ENCODE measurements at places on chromosomes 2 and 18.

DNA sequence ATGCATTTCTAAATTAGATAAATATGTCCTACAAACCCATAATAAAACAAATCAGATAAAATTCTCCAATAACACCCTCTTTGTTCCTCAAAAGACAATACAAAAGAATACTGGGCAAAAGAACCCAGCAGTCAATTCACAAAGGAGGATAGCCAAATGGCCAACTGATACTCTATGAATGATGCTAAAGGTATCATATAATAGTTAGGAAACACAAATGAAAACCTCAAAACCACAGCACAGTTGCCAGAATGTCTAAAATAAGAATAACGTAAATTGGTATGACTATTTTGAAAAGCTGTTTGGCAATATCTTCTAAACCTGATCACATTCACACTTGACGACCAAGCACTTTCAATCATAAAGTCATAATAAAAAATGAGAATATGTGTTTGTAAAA lies 315.4 kb downstream of the CDH7 start:
- no peak for DNase-seq

DNA sequence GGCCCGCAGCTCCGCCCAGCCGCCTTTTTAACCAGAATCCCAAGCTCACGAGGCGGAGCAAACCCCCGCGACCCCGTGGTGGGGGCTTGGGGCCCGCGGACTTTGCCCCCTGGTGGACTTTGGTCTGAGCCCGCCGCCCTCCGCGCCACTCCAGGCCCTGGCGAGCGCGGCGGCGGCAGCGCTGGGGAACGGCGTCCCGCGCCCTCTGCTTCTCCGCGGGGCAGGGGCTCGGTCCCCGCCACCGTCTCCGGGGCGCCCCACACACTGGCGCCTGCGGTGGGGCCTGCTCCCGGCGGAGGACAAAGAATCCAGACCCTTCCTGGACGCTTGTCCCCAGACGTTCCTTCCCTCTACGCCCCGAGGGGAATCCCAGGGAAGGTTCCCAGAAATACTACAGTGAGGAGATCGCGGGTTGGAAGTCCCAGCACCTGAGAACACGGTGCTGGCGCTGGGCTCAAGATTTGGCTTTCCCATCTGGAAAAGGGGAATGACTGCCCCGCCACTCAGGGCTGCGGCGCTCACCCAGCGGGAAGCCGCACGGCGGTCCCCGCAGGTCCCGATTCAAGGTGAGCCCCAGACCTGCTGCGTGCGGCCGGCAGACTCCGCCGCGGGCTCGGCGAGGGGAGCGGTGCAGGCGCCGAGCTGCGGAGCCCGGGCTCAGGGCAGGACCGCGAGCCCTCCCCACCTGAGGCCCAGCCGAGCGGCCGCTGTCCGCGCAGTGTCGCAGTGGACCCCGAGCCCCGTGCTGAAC lies at the start of gene HAAO:
HAAO (minus strand) TSS at position 1 of the 751 bp plus-strand sequence. CDS start 47 bp downstream, outside the sequence.
- DNase-seq, result no peak

GRCh38 chr2:75545922-75546321 lies 14.8 kb downstream of the EVA1A start:
- DNase-seq, result no peak

DNA sequence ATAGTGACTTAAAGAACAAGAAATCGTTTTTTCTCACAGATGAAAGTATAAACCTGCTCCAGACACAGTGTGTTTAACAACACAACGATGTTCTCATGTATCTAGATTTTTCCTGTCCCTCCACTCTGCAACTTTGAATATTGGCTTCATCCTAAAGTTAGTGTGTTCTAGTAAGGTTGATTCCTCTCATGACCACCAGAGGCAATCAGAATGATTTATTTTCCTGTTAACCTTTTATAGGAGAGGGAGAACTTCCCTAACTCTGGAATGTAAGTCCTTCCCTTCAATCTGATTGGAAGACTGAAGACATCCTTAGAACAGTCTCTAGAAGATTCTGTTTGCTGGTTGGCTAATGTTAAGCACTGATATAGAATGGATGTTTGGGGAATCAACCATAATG lies 41.0 kb upstream of the TAF4B start:
- no peak for DNase-seq

DNA sequence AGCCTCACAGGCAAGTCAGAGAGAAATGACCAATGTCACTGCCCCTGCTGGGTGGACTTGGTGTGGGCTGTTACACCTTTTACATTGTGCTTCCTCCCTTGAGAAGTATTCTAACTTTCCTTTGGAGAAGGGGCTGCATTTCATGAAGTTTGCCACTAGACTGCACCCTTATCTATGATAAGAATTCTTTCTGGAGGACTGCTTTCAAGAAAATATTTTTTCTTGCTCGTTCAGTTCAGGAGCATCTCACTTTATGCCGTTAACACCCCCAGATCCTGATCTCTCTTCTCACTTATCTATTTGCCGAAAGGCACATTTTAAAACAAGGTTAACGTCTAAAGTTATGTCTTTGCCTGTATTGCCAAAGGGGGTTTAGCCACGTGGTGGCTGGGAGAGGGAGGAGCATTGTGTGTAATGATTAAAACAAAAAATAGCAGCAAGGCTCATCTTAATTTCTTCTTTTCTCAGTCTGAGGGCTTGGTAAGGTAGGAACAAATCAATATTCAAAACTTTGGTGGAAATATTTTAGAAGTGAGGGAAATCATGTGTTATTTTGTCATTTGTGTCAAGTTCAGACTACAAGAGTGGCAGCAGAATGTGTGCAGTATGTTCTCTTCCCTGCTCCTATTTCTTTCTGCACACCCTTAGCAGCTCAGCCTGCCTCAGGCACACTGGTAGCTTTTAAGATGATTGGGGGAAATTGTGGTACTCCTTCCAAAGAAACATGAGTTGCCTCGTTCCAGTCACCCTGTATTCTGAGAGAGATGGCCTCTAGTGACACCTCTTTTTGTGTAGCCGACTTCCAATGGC lies 1.6 kb upstream of the IGFBP5 start:
- DNase-seq, result no peak

DNA sequence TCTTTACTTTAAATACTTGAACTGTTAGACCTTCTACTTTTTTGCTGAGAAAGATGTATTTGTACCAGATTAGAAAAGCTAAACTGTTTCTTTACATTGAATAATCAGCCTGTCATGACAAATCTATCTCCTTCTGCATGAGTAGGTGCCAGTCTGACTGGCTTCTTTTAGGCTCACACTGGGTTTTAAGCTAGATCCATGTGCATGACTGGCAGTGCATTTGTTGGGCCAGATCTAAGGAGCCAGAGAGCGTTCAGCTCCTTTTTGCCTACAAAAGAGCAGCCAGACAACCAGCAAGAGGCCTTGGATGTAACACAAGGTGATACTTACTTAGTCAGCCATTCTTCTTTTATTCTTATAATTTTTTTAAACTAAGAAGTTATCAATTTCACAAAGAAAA lies 82.0 kb upstream of the OTX1 start:
- DNase-seq, result no peak

GRCh38 chr2:69946351-69947324 lies 14.8 kb downstream of the ASPRV1 start:
- DNase-seq, result no peak

DNA sequence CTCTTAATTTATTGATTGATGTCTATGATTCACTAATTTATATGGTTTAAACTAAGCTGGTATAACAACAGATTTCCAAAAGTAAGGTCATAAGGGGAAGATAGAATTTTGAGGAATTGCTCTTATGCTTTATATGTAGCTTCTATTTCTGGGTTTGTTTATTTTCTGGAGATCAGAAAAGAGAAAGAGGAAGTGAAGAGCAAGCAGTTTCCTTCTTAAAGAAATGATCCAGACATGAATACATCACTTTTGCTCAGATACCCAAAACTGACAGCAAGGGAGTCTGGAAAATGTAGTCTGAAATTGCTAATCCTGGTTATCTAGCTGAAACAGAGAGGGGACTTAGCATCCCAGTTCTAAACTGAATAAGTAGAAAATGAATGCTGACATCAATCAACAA lies 912.5 kb upstream of the CRIM1 start:
- DNase-seq, result no peak

- DNase-seq, result no peak
Observed at GRCh38 chr2:231563378-231563961, 29.2 kb upstream of the TEX44 start.

- no peak for DNase-seq
Observed at GRCh38 chr2:124153713-124154112, 128.6 kb downstream of the CNTNAP5 start.

- DNase-seq, result no peak
Observed at GRCh38 chr2:96967436-96967835, 18.9 kb downstream of the FAM178B start.

DNA sequence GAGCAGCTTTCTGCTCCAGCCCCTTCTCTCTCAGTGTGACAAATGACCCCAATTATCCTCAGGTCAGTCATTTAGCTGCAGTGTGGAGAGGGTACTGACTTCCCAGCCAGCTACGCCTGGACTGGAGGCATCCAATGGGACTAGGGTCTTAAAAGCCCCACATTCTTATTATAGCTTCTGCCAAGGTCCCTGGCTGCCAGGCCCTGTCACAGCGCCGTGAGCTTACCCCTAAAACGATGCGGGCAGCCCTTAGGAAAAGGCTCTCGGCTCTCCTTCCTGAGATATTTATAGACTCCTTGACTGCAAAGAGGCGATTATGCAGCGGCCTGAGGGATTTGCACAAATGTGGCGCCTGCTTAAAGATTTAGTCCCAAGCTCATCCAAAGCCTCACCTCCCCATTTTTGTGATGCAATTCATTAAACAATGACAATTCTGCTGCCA lies 69.2 kb upstream of the EDAR start:
- no peak for DNase-seq

DNA sequence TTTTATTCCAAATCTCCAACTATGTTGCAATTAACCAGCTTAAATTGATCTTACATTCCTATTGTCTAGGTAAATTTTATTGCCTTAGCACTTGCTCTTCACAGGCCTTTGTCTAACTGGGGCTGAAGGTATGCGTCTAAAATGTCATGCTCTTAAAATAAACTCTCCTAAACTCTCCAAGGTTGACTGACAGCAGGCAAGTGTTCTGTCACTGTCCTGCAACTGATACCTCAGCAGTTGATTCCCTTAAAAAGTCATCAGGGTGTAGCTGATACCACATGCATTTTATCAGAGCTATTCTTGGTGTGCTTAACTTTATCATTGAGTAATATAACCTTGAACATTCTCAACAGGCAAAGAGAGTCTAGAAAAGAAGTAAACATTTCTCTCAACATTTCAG lies 680 bp downstream of the TTN start:
- DNase-seq, result no peak

GRCh38 chr2:241992753-241993152 lies 123.2 kb downstream of the RTP5 start:
- DNase-seq, result no peak

DNA sequence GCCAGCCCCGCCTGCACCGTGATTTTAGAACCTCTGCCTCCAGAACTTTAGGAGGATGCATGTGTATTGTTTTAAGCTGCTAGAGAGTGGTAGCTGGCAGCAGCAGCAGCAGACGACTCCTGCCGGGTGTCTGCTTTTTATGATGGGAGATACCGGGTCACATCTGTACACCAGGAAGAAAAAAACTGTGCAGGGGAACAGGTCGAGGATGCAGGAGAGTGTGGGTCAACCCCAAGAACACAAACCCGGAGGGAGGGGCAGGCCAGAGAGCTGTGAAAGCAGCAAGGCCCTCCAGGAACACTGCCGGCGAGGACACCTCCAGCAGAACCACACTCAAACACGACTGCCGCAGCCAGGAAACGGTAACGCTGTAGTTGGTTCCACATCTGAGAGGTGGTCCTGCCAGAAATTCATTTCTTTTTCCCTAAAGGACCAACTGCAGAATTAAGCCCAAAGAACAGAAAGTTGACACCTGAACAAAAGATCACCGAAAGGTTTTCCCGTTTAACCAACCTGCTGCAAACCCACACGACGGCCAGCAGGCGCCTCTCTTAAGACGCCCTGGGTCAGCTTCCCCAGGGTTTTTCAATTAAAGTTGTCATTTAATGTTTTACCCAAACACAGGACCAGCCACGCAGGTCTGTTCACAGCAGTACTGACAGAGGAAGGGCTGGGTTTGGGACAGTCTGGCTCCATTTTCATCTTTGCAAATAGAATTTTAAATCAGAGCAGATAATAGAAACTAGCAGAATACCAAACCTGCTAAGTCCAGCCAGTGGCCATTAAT lies 60.5 kb downstream of the NDUFA10 start:
- DNase-seq, result no peak

- DNase-seq, result no peak
Observed at GRCh38 chr2:54446625-54447024, 9.5 kb upstream of the SPTBN1 start.

GRCh38 chr18:49892148-49892924 lies 79.0 kb upstream of the ACAA2 start:
- DNase-seq, result no peak

GRCh38 chr2:127382831-127383230 lies 4.9 kb downstream of the MAP3K2 start:
- DNase-seq, result no peak

GRCh38 chr2:229524799-229525198 lies 189.6 kb downstream of the DNER start:
- no peak for DNase-seq

DNA sequence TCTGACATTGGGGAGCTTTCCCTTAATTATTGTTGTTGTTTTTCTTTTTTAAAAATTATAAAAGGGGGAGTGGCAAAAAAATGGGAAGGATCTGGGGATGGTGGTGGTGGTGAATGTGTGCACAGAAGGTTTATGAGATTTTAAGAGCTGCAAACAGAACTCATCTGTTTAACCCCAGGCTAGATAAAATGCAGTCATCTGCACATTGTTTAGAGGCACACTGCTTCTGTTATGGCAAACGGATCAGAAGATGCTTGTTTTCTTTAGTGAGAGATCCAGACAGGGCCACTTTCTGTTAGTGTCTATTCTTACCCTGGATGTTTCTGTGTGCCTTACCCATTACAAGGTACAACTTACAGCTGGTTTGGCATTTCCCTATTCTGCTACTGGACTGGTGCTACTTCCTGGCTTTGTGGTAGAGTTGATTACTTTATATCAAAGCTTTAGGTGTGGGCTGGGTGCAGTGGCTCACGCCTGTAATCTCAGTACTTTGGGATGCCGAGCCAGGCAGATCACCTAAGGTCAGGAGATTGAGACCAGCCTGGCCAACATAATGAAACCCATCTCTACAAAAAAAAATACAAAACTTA lies 68.2 kb upstream of the NRP2 start:
- no peak for DNase-seq

DNA sequence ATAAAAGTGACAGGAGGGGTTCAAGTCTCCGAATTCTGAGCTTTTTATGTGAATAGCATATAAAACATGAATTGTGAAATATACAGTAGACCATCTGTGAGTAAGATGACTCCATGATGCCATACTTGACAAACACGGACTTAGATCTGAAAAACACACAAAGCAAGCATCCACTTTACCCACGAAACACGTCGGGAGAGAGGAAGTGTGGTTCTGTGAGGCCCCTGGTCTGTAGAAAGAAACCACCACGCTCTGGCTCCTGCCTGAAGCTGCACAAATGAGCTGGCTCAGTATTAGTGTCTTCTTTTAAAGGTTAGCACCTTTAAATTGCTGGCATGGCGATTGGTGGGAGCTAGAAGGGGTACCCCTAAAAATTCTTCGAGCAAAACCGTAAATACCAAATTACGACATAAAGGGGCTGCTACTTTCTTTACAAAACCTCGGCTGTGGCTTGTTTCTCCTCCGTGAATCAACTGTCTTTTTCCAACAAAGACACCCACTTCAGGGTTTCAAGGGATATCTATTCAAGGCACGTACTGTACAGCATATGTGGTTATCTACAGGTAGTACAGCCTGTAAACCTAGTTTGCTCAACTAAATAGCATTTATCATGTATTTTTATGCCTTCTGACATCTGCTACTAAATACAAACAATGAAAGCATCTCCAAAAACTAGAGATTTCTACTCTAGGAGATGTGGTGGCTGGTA lies 70.9 kb downstream of the AFF3 start:
- no peak for DNase-seq

- no peak for DNase-seq
Observed at GRCh38 chr2:158914731-158915130, 53.7 kb upstream of the TANC1 start.

- DNase-seq, result no peak
Observed at GRCh38 chr18:55054021-55054990, 95.0 kb upstream of the CCDC68 start.

All from NCI-H2107 (cell line).